Glomerular endothelial cell (primary cell): ENCODE measurements at places on chromosomes 3 and 15. TPM values are rescaled to one million over a fixed set of nuclear protein-coding genes. Genes with fewer than 3 reads are reported as not detected.

The GPR62 gene
- total RNA-seq: 0.06 TPM in 1 of 2 replicates, not detected in the other

The SERPINI1 gene
- total RNA-seq: 1.5 and 4.4 TPM in 2 replicates

The CPNE9 gene
- not detected in 2 replicates for total RNA-seq

The LDHAL6B gene
- total RNA-seq: not detected in 2 replicates

The LRRC34 gene
- 0.19 and 2.6 TPM in 2 replicates for total RNA-seq

The EFHB gene
- total RNA-seq: not detected in 2 replicates

The FOXB1 gene
- not detected in 2 replicates for total RNA-seq

The SLC6A1 gene
- not detected in 2 replicates for total RNA-seq

The GABRR3 gene
- total RNA-seq: not detected in 2 replicates

The ETV5 gene
- total RNA-seq: 20.4 and 25.9 TPM in 2 replicates

The OR5K2 gene
- not detected in 2 replicates for total RNA-seq

The LRRIQ4 gene
- total RNA-seq: not detected in 2 replicates

The ZBTB11 gene
- total RNA-seq: 12.2 and 15.9 TPM in 2 replicates

The NEK10 gene
- 3.4 and 8.5 TPM in 2 replicates for total RNA-seq

The TXNRD3 gene
- 5.4 and 5.6 TPM in 2 replicates for total RNA-seq

The TMED3 gene
- 120 and 143 TPM in 2 replicates for total RNA-seq

The FAM43A gene
- 505 and 617 TPM in 2 replicates for total RNA-seq

The EFL1 gene
- 16.0 and 19.8 TPM in 2 replicates for total RNA-seq

The TMEM89 gene
- total RNA-seq: not detected in 2 replicates

The TRIM71 gene
- 0.05 TPM in 1 of 2 replicates, not detected in the other for total RNA-seq

The MGA gene
- total RNA-seq: 24.3 and 50.7 TPM in 2 replicates

The ARHGEF26 gene
- total RNA-seq: 0.92 and 4.6 TPM in 2 replicates

The ANKRD63 gene
- total RNA-seq: 0.18 TPM in 1 of 2 replicates, not detected in the other

The SCG3 gene
- 0.05 TPM in 1 of 2 replicates, not detected in the other for total RNA-seq

The NR1I2 gene
- not detected in 2 replicates for total RNA-seq

The CCDC54 gene
- total RNA-seq: not detected in 2 replicates

The CASR gene
- total RNA-seq: not detected in 2 replicates

The BDH1 gene
- total RNA-seq: 4.7 and 8.8 TPM in 2 replicates

The METTL6 gene
- total RNA-seq: 13.7 and 19.6 TPM in 2 replicates
